ENCODE measurements at places on chromosomes 1 and 21.

DNA sequence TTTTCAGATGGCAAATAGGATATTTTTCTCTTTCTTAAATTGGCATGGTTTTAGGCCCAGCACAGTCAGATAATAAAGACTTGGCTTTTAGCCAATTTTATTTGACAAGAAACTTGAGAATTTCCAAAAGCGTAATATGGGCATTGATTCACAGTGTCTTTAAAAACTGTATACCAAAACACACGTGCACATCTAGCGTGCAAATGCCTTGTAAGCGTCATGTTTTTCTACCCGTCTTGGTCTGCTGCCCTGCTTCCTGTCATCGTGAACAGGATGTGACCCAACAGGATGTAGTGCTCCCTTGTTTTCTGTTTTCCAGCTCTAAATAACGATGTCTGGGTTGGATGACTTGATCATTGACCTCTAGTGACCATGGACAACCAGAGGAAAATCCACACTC, 24.7 kb upstream of the SLC44A3 start:
- no peak for DNase-seq

- no peak for DNase-seq
Measured at GRCh38 chr1:189432753-189433152, 1044.9 kb downstream of the BRINP3 start.

GRCh38 chr1:24321697-24322469, 2.7 kb downstream of the GRHL3 start:
- no peak for DNase-seq

GRCh38 chr1:200862713-200863415, 9.9 kb upstream of the GPR25 start:
- no peak for DNase-seq

DNA sequence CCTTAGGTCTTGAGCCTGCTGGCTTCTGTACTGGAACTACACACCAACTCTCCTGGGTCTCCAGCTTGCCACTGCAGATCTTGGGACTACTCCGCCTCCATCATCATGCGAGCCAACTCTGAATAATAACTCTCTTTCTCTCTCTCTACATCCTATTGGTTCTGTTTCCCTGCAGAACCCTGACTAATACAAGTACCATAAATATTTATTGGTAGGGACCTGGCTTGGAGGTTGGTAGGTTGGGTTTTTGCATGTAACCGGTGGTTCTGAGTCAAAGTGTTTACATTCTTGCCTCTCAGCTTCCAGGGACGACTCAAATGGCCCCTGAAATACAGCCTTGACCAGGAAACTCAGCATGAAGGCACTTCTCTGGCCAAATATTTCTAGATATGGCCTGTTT, 110.4 kb downstream of the KCND3 start:
- no peak for DNase-seq

DNA sequence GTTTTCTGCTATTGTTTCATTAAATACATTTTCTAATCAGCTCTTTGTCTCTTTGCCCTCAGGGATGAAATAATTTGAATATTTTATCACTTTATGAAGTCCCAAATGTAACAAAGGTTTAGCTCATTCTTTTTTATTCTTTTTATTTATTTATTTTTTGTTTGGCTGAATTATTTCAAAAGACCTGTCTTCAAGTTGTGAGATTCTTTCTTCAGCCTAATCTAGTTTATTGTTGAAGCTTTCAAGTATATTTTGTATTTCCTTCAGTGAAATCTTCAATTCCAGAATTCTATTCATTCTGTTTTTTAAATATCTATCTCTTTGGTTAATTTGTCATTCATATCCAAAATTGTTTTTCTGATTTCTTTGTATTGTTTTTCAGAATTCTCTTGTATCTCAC, 10.8 kb downstream of the LY9 start:
- no peak for DNase-seq

GRCh38 chr1:41328780-41329640, 32.2 kb upstream of the FOXO6 start:
- no peak for DNase-seq

DNA sequence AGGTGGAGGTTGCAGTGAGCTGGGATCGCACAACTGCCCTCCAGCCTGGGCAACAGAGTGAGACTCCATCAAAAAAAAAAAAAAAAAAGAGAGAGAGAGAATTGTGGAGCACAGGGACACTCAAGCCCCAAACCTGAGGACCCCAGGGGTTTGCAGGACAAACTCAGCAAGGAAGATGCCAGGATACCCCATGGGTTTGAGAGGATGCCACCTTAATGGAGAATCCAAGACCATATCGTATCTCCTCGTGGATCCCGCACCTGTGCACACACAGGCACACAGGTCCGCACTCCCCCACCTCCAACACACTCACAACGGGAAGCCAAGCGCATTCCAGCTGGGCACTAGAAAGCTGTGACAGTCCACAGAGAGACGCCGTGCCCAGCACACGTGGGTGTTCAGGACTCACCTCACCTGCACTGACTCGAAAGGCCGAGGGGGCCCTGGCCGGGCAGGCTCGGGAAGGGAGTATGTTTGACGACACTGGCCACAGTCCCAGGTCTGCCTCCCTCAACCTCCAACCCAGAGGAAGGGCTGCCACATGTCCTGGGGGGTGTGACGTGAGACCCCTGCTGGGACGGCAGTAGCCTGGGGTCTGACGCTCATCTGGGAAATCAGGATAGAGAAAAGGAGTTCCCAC, 11.1 kb downstream of the CHD5 start:
- DNase-seq = no peak

- no peak for DNase-seq
Measured at GRCh38 chr1:220371324-220371723, 99.1 kb upstream of the RAB3GAP2 start.

DNA sequence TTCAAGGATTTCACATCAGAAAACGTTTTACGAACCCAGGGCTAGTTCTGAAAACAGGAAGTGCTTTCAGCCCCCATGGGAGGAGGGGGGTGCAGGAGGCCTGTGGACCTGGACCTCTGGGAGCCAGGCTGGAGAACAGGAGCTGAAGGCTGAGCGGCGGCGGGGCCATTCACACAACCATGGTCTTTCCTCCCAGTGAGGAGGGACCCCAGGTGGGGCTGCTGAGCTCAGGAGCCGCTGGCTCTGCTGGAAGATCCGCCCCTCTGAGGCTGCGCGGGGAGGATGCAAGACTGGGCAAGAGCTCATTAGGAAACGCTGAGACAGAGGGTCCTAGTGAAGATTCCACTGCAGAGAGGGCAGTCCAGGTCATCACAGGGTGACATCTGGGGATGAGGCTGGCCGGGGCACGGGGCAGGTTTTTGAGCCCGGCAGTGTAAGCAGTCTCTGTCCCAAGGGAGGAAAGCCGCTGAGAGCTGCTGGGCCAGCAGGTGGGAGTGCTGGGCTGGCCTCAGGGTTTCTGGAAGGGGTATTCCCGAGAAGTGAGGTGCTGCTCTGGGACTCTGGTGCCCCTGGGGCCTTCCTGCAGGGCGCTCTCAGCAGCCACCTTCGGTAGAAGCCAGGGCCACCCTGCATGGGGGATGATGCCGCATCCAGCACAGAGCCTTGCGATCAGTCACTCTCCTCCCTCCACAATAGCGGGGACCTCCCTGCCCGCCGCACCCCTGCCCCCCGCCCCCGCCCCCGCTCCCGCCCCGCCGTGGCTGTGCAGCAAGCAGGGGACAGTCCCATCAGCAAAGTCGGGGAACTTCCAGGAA, 7.5 kb downstream of the MX2 start:
- DNase-seq = no peak

- DNase-seq = no peak
Measured at GRCh38 chr1:59159557-59160203, 137.2 kb upstream of the FGGY start.

DNA sequence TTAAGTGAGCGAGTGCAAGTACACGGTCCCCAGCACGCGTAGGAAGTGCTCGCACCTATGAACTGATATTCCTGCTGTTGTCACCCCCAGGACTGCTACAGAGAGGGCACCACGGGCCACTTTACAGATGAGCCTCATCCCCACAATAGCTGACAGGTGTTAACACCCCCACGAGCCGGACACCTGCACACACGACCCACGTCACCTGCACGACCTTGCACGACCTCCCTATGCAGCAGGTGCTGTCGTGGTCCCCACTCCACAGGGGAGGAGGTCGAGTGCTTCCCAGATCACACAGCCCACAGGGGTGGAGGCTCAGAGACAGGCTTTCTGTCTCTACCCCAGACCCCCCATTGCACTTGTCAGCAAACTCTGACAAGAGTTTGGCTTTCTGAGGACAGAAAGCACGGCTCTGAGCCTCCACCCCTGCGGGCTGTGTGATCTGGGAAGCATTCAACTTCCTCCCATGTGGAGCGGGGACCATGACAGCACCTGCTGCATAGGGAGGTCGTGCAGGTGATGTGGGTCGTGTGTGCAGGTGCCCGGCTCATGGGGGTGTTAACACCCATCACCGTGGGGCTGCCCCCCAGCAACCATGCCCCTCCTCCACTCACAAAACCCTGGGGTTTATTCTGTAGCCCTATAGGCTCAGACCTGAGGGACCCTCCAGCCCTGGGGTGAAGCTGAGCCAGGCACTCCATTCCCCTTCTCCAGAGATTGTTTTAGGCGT, 80.8 kb downstream of the MATN1 start:
- DNase-seq = no peak

DNA sequence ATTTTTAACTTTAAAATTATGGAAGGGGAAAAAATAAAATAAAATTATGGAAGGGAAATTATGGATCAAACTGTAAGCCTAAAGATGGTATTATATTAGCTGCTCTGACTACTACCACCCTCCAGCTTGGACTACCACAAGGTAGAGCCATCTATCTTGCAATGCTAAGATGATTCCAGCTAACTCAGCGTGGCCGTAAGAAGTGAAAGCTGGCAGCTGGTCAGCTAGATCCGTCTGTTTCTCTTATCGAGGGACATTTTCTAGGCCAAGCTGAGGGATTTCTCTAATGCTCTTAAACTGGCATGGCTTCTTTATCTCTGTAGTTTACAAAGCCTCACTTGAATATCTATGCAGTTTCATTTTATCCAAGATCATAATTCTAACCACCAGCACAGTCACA, 31.5 kb downstream of the LYST start:
- no peak for DNase-seq

GRCh38 chr1:28882009-28882628, 32.2 kb upstream of the EPB41 start:
- DNase-seq = peak; percentile 81

GRCh38 chr1:39328095-39328494, 123.6 kb downstream of the MACF1 start:
- DNase-seq = no peak

DNA sequence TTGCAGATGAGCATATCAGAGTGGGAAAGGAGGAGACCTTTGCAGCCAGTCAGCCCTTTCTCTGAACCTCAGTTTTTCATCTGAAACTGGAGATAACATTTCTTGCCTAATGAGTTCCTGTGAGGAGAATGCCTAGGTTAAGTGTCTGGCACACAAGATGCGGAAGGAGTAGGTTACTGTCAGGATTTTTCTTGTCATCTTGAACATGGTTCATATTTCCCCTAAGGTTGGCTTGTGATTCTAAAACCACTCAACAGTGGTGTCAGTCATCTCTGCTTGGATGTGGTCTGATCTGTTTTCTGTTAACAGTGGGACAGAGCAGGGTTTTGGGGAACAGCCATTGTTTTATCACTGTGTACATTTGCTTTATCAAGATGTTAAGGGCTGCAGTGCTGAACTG, 70.6 kb downstream of the TGFB2 start:
- no peak for DNase-seq

DNA sequence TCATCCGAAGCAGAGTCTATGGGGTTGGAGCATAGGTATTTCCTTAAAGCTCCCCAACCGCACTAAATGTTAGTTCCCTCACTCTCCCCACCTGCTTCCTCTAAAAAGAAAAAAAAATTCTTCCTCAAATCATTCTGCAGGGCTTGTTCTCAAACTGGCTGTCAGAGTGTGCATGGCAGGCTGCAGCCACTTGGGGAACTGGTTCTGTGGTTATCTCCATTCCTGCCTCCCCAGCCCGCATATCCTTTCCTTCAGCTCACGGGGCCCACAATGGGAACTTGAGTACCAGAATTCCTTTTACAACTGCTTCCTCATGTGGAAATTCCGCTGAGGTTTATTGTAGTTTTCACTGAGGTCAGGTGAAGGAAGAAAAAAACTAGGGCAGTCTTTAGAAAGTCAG, 159.2 kb downstream of the PIGK start:
- no peak for DNase-seq

DNA sequence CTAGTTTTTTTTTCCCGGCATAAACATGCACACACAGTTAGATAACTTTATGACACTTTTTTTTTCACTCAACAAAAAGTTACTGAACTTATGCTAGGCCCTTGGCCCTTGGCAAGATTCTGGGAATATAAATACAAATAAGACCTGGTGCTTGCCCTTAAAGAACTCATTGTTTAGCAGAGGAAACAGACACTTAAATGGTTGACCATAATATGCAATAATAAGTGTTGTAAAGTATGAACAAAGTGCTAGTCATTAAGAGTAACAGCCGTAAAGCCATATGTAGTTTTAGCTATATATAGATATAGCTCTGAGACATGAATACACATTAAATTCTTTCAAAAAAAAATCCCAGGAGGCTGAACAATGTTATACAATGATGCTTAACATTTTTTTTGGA, 198.3 kb downstream of the CYYR1 start:
- no peak for DNase-seq

- peak; percentile 27 for DNase-seq
Measured at GRCh38 chr1:199859491-199859933, 168.0 kb upstream of the NR5A2 start.

DNA sequence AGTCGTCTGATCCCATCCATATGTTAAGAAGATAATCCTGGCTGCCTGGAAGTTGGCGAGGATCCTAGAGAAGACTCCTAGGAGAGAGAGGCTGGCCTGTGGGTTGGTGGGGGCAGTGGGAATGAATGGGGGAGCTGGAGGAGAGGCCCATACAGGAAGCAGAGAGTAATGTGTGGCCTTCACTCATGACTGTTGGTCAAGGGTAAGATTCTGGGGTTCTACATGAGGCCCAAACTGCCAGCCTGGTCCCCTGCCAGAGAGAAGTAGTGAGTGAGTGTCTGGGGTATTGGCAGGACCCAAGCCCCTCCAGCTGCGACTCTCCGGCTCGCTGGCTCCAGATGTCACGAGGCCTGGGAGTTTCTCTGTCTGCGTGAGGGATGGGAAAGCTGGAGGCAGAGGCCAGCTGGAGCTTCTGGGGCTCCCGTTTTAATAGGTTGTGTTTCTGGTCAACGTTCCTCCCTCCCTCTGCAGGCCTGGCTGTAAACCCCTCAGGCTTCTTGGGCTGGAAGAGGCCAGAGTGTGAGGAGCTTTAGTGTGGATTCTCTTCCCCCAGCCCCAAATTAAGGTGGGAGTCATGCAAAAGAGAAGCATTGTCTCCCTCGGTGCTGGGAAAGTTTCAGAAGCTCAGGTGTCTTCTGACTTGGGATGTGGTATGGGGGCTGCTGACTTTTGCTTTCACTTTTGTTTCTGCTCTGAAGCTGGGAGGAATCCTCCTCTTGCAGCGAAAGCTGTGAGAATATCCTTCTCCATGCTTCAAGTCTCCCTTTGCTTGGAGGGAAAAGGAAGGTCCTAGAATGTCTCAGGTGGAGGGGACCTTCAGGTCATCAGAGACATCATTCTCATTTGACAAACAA, 2.6 kb downstream of the TMEM51 start:
- DNase-seq = no peak

GRCh38 chr21:45054927-45055612, 19.3 kb upstream of the ADARB1 start:
- no peak for DNase-seq

- DNase-seq = no peak
Measured at GRCh38 chr1:201676197-201676596, 137.3 kb downstream of the NAV1 start.

- no peak for DNase-seq
Measured at GRCh38 chr1:57363643-57364042, 60.2 kb downstream of the DAB1 start.
